Skin of body (tissue), 3 donors: ENCODE measurements at places on chromosomes 6 and 20.

DNA sequence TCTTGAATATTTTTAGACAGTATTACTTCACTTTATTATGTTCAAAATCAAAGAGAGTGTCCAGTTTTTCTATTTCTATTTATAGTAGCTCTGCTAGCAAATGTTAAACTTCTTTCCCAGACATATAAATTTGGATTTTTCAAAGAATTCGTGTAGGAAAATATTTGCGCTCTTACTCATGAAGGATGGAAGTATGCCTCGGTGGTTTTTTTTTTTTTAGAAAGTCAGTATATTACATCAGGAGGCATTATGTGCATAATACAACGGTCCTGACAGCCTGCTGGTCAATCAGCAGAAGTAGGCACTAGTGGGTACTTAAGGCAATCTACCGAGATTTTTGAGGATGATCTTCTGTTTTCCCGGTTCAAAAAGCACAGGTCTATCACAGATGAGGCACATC, 249.3 kb downstream of the TBX18 start:
- DNase-seq: no peak

DNA sequence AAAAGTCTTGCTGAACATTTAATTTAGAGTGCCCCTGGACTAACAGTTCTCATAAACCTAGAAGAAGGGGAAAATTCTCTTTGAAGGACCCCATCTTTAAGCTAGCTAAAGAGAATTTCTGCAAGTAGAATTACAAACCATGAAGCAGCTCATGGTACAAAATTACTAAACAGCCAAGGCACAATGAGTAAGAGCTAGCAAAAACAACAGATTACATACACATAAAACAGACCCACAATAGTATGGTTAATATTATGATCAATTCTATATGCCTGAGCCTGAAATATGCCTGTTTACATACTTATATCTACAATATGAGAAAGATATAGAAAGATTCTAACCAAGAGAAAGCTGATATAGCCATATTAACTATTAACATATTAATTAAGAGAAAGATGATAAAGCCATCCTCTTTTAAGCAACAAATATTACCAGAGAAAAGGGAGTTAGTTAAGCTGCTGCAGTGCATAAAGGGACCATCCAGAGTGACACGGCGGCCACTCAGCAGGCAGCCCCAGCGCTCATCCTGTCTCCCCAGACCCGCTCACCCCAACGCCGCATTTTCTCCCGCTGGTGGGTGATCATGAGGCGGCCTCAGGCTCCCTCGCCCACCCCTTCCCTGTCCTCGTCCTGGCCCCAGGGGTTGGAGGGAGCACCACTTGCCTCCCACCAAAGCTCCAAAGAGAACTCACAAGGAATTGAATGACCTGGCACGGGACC, 98.4 kb upstream of the CARMIL1 start:
- no peak for DNase-seq

DNA sequence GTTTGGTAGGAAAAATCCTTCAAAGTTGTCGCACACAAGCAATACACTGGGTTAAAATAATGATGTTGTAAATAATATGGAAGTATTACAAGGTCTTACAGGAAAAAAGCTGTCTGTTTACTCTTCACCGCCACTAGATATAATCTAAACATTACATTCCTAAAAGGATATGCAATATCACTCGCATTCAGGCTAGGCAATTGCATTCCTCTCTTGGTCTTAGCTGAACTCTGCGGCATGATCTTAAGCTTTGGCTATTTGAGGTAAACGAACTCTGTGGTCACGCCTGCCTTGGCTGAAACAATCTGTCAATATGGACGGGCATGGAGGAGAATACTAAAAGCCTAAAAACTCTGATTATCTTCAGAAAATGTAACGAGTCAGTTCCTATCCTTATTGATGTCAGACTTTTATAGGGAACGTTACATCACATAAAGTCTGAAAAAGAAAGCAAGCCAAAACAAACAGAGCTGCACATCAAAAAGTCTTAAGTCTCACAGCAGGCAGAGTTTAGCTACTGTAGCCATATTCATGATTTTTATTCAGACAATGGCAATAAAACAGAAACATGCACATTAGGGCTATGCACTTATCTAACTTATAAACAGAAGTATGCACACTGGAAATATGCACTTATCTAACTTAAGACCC, 30.8 kb upstream of the FILIP1 start:
- peak; percentile 13 for DNase-seq

DNA sequence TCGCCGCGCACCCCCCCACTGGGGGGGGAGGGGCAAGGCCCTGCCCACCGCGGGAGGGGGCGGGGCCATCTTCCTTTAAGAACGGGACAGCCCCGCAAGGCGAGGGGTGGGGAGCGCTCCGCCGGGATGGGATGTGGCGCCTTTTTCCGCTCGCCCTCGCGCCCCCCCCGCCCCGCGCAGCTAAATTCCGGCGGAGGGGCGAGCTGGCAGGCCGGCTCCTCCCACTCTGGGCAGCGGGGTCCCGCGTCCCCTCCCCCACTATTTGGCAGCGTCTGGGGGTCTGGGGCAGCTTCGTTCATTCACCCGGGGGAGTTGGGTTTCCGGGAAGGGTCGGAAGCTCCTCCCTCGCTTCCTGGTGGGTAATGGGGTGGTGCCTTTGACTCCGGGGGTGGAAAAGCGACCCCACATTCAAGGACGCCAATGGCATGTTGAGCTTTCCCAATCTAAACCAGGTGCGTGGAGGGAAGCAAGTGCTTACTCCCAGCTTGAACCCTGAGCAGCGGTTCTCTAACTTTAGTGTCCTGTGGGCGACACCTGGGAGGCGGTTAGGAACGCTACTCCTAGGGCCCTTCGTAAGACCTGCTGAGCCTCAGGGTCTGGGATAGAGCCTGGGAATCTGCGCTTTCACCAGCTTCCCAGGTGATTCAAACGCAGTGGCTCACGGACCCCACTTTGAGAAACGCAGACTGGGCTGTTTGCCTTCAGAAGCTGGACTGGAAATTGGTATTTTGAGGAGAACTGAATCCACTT, 927 bp downstream of the ASXL1 start:
- DNase-seq: peak; percentile 75

GRCh38 chr6:1618311-1619097, 8.8 kb downstream of the FOXC1 start:
- DNase-seq: no peak

DNA sequence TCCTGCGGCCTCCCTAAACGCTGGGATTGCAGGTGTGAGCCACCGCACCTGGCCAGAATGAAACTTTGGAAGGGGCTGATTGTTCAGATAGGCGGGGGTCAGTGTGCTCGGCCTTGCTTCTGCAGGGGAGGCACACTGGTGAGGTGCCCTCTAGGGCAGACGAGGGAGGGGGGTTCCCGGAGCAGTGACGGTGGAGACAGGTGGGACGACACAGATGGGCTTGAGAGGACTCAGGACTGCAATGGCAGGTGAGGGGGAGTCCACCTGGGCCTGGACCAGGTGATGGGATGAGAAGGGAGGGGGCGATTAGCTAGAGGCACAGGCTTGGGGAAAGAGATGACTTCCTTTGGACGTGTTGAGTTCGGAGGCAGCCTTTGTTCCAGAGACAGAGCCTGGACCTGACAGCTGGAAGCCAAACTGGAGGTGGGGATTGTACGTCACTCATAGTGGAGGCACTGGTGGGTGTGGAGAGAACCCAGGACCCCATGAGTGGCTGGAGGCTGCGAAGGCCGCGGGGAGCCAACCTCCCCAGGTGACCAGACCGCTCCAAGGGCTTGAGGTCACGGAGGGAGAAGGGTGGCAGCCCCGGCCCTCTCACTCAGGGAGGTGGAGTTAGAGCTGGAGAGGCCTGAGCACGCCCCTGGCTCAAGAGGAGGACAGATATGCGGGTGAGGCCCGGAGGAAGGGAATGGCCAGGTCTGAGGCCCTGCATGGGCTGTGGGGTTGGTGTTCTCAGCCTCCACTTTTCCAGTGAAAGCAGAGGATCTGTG, 10.5 kb upstream of the MAP1LC3A start:
- DNase-seq: no peak

- no peak for DNase-seq
Observed at GRCh38 chr6:16731478-16732051, 29.7 kb downstream of the ATXN1 start.

- DNase-seq: no peak
Observed at GRCh38 chr6:123802351-123802696, 1.3 kb upstream of the NKAIN2 start.
